ENCODE measurements at places on chromosomes 5 and 9. TPM values are rescaled to one million over a fixed set of nuclear protein-coding genes. Genes with fewer than 3 reads are reported as not detected.

- no peak for DNase-seq
These were observed 14.1 kb downstream of the ERP44 start for GRCh38 chr9:100084734-100085133.

- no peak for DNase-seq
These were observed 29.2 kb upstream of the IL31RA start for GRCh38 chr5:55821731-55822512.

DNA sequence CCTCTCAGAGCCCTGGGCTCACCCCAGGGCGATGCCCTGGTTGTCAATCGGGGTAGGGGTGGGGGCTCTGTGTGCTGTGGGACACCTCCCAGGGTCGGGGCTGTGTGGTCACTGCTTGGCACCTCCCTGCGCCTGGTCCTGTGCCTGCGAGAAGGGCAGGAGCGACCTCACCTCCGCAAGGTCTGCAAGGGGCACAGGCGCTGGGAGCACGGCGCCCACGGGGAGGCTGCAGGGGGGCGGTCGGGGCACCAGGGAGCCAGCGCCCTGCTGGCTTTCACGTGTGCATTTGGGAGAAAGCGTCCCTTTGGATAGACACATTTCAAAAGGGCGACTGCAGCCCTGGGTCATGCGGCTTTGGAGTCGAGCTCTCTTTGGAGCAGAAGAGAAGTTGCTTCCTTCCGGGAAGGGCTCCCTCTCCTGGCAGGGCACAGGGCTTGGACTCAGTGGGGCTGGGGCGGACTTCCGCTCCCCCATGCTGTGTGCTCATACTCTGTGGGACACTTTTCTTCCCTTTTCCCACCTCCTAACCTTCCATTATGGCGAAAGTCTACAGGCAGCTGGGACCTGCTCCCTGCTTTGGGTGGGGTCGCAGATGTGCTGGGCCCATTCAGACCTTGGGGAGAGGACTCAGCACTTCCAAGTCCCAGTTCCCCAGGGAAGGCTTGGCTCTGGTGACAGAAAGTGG is 52.9 kb upstream of the SLC28A3 start:
- no peak for DNase-seq

Gene F2RL1
- 0.16 TPM for total RNA-seq

Gene SHOC1
- total RNA-seq = not detected

Gene TAF1L
- total RNA-seq = not detected

Gene ADAMTS2
- total RNA-seq = 12.1 TPM

Gene ARID3C
- not detected for total RNA-seq

All from sigmoid colon (tissue), 7 donors.